ENCODE measurements at places on chromosomes 16 and 17.

DNA sequence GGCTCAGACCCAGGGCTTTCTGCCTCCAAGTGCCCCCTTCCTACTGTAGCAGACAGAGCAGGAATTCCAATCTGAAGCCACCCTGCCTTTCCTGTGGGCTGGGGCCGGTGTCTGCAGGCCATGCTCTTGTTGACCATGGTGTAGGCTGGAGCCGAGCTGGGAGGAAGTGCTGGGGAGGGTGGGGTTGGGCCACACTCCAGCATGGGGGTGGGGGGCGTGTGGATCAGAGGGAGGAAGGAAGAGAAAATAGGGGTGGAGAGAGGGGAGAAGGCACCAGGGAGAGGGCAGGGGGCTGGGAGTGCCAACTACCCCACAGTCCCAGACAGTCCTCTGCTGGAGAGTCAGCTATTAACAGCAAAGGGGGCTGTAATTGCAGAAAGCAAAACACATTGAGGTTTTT lies 54.3 kb upstream of the JPH3 start:
- DNase-seq, result no peak

- no peak for DNase-seq
Observed at GRCh38 chr16:89363621-89364393, 126.6 kb downstream of the ANKRD11 start.

DNA sequence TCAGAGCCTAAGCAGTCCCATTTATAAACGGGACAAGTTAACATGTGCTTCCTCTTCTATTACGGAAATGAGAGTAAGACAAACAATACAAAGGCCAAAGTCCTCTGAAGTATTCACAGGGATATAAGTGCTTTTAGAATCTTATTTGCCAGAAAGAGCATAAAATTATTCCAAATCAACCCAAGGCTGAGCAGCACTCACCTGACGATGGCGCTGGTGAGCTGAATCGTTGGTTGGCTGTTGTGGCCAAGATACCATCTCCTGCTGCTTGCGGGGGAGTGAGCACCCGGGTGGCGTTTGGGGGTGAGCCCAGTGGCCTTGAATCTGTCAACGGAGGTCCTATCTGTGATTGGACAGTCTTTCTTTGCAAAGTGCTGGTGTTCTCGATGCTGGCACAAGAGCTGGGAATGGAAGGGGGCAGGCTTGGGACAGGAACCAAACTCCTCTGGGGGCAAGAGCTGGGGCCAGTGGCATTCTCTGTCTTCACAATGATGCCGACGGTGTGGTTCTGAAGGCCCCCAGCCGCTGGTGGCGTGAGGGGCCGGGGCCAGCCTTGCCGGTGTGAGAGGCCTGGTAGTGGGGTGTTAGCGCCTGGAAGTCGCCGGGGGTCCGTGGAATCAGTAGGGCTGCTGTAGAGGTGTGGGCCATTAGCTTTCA lies 9.5 kb upstream of the DHRS13 start:
- DNase-seq, result no peak

GRCh38 chr16:30924076-30924912 lies 922 bp downstream of the FBXL19 start:
- no peak for DNase-seq

DNA sequence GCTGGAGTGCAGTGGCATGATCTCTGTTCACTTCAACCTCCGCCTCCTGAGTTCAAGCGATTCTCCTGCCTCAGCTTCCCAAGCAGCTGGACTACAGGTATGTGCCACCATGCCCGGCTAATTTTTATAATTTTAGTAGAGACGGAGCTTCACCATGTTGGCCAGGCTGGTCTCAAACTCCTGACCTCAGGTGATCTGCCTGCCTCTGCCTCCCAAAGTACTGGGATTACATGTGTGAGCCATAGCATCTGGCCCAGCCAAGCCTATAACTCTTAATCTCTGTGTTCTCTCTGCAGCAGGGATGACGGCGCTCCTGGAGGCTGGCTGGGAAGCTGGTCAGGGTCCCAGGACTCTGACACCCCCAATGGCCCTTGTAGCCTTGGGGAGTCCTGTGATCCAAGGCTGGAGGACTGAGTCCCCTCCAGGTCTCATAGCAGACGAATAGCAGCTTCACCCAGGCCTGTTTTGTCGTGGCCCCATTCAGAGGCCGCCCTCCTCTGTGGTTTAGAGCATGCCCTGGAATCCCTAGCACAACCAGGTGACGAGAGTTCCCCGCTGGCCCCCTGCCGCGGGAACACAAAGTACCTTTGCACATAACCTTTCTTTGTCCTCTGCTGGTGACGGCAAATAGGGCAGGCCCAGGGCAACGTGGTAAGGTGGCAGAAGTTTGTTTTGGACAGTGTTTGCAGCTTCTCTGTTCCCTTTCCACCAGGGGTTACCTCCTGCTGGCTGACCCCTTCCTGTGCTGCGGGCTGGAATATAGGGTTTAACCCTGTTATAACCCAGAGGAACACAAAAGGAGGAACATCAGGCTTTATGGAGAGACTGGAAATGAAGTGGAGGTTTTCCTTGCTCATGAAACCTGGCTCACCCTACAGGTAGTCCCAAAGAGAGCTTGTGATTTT lies 43.0 kb upstream of the TOB1 start:
- DNase-seq, result no peak

- no peak for DNase-seq
Observed at GRCh38 chr17:38507436-38507835, 79.2 kb downstream of the ARHGAP23 start.

GRCh38 chr17:64968652-64969501 lies 49.6 kb upstream of the LRRC37A3 start:
- DNase-seq, result no peak

DNA sequence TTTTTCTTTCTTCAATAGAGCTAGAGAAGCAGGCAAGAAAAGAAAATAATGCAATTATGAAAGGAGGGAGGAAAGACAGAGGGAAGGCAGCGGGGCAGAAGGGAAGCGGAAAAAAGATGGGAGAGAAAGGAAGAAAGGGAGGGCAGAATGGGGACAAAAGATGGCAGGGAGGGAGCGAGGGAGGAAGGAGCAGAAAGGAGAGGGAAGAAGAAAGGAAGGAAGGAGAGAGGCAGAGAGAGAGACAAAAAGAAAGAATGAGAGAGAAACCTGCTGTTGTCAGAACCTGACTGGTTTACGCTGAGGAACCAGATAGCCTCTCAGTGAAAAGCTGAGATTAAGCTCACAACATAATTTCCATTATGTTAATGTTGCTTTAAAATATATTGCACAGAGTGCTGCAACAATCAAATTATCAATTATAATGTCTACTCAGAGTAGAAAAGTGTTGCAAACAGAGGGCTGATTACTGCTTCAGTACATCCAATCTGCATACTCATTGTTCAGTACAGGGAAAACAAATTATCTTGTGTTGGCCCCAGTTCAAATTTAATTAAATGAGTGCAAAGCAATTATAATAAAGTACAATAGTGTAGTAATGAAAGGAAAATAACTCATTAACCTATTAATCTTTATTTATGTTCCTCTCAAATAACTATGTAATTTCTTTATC lies 32.0 kb upstream of the TOX3 start:
- no peak for DNase-seq

- DNase-seq, result no peak
Observed at GRCh38 chr16:24138024-24138423, 118.1 kb upstream of the CACNG3 start.

GRCh38 chr17:69141431-69142174 lies at the start of gene ABCA6:
ABCA6 (minus strand) TSS chr17:69141895; CDS start chr17:69140703, 1,192 bp downstream.
- no peak for DNase-seq

DNA sequence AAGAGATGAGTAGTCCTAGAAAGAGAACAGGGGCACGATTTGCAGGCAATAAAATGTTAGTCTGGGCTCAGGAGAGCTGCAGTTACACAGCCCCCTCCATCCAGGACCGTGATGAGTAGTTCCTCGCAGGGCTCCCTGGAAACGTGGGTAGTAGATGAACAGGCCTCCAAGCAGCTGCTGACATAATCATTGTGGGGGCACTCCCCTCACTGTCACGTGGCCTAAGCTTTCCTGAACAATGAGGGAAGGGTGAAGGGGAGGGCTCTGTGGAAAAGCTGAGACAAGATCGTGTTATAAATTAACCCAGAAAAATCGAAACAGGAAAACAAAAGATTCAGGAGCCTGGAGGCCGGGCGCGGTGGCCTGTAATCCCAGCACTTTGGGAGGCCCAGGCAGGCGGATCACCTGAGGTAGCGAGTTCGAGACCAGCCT lies 1.3 kb upstream of the PER1 start:
- DNase-seq, result no peak

DNA sequence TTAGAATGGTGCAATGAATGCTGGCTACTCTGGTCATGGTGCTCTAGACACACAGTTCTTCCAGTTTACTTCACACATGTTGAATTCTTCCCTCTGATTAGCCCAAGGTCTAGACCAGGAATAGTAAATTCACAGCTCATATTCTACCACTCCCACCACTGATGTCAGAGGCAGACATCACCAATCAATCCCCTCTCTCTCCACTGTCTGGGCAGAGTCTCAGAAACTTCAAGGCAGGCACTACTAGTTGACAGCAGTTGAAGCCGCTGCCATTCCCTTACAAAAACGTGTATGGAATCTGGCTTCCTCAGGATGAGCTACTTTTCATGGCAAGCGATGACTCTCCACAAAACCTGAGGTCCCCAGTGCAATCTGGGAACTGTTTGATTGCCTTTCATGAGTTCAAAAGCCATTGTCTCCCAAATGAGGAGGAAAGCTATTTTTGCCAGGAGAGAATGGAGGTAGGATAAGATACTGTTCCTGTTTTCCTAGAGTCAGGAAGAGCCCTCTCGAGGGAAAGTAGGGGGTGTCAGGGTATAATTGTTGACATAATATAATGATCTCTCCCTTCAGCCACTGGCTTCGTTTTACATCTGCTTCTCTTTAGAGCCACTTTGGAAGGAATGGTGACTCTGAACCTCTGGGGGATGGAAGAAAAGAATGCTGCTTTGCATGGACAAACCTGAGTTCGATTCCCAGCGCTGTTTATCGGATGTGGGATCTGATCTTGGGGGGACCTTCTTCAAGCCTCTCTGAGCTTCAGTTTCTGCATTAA lies 90.0 kb downstream of the FOXL1 start:
- no peak for DNase-seq

DNA sequence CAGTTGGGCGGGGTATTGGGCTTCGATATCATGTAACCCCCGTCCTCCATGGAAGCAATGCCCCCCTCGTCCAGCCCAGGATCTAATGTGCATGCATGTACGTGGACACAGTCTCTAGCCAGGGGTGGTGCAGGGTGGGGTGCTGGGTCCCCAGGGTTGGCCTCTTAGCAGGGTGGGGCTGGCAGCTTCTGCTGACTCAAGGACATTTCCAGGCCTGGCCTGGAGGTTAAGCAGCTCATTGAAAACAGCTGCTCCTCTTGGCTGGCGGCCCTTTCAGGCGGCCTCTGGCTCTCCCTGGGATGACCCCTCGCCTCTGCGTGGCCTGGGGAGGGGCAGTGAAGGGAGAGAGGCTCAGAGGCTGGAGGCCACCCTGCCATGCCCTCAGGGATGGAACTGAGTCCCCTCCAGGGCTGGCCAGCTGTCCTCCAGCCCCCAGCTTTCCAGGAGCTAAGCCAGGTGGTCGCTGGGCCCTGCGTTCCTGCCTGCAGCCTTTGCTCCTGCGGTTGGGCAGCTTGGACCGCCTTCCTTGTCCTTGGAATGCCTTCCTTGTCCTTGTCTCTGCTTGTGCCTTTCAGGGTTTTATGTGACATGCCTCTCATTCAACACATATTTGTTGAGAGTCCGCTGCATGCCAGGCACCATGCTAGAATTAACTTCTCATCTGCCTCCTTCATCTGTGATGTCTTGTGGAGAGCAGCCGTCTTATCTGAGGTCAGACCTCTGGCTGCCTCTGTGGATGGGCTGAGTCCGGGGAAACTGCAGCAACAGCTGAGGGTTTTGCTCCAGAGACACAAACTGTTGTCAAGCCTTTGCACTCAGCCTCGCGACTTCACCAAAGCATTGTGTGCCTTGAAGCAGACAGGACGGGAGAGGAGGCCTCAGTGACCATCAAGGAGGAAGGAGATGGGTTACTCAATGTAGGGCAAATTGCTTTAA lies 26.6 kb downstream of the MRC2 start:
- no peak for DNase-seq

GRCh38 chr16:89722392-89723278 lies 1.3 kb downstream of the ZNF276 start:
- DNase-seq, result no peak

- no peak for DNase-seq
Observed at GRCh38 chr16:51577621-51578303, 426.7 kb upstream of the SALL1 start.

GRCh38 chr17:8472663-8473062 lies 37.0 kb downstream of the NDEL1 start:
- no peak for DNase-seq

DNA sequence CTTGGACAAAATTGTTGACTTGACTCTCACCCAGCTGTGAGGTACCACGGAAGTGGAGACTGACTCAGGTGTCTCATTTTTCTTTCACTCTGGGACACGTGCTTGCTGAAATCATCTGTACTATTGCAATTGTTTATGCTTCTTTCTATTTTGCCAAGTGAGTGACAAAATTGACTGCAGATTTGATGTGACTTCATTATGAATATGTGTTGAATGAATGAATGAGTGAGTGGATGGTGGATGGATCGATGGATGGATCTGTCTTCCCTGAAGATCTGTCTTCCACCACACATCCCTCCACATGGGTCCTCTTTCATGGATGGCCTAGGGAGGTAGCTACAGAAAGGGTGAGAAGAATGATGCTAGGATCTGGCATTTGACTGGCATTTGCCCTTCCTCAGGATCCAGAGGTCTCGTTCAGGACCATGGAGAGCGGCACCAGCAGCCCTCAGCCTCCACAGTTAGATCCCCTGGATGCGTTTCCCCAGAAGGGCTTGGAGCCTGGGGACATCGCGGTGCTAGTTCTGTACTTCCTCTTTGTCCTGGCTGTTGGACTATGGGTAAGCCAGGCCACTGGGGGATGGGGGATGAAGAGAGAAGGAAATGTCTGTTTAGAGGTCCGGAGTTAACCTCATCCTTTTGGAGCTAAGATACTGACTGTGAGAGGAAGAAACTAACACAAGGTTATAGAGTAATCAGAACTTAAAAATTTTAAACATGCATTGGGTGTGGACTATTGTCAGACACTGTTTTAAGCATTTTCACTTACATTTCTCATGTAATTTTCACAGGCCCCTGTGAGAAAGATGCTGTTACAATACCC lies 12.7 kb downstream of the SLC5A11 start:
- no peak for DNase-seq

GRCh38 chr16:29807426-29808218 lies 1.3 kb downstream of the MAZ start:
- peak; percentile 47 for DNase-seq

DNA sequence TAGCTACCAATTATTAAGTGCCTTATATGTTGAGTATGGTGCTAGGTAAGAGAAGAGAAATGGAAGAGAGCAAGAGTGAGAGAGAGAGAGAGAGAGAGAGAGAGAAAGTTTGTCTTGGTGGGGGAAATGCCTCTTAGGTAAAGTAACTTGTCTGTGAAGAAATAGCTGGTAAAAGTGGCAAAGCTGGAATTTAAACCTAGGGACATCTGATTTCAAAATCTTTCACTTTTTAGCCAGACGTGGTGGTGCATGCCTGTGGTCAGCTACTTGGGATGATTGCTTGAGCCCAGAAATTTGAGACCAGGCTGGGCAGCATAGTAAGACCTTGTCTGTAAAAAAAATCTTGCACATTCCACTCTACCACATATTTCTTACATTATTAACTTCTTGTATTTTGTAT lies 23.0 kb upstream of the CDR2 start:
- no peak for DNase-seq

- no peak for DNase-seq
Observed at GRCh38 chr17:10699856-10700255, 2.5 kb downstream of the ADPRM start.

- no peak for DNase-seq
Observed at GRCh38 chr17:48624544-48625494, 1.3 kb downstream of the HOXB9 start.

- DNase-seq, result no peak
Observed at GRCh38 chr16:53372992-53373871, 61.0 kb upstream of the RBL2 start.
